ENCODE measurements at places on chromosomes 5 and 9.

- DNase-seq, result no peak
Observed at GRCh38 chr5:139642891-139643871, 5.0 kb upstream of the CXXC5 start.

- DNase-seq, result no peak
Observed at GRCh38 chr5:97076098-97076497, 66.3 kb downstream of the LIX1 start.

GRCh38 chr5:67935908-67936566, 279.5 kb upstream of the PIK3R1 start:
- DNase-seq, result no peak

- DNase-seq, result no peak
Observed at GRCh38 chr5:154694159-154694558, 61.0 kb upstream of the LARP1 start.

DNA sequence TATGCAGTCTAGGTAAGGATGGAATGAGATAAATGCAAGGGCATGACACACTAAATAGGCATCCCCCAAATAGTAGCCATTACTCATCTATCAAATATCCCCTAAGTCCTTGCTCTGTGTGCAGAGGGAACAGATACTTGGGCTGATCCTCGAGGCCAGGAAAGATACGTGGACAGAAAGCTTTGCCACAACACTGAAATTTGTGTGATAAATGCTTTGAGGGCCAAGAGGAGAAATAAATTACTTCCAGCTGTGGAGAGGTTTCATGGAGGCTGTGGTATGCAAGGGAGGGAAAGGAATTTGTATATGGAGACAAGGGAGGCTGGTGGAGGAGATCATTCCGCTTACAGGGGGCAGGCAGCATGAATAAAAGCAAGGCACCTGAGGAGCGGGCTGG, 18.5 kb downstream of the ATOX1 start:
- no peak for DNase-seq

DNA sequence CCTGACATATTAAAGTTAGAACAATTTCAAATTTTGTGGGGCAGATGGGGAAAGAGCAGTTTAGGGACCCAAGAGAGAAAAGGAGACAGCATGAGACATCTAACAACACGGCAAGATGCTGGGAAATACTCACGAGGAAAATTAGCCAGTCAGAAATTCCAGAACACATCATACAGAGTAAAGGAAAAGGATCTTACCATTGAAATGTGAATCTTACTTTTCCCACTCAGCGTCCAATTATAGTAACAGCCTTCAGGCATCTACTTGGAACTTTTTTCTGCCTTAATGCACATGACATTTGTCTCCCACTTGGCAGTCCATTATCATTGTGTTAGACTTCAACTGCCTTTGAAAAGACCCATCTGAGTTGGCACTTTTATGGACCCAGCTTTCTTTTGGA, 189.7 kb upstream of the SLC27A6 start:
- DNase-seq, result no peak

- peak; percentile 45 for DNase-seq
Observed at GRCh38 chr5:179607160-179607931, 16.1 kb downstream of the HNRNPH1 start.

DNA sequence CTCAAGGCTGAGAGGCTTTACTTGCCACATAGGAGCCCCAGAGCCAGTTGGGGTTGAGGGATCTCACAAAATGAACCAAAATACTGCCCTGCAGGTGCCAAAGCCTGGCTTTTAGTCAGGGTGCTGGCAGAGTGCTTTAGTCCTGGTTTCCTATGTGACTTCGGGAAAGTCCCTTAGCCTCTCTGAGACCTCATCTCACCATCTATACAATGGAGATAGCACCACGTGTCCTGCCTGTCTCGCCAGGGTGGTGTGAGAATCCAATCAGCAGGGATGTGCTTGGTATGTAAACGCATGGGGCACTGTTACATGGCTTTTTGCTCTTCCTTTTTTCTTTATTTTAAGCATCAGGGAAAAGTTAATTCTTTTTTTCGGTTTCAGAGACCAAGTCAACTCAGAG, 68.3 kb downstream of the SHB start:
- DNase-seq, result no peak

GRCh38 chr9:137960496-137960895, 82.9 kb downstream of the CACNA1B start:
- no peak for DNase-seq

GRCh38 chr5:173015192-173015591, 31.6 kb downstream of the ATP6V0E1 start:
- no peak for DNase-seq

GRCh38 chr5:124401476-124402143, 344.8 kb downstream of the ZNF608 start:
- DNase-seq, result no peak

DNA sequence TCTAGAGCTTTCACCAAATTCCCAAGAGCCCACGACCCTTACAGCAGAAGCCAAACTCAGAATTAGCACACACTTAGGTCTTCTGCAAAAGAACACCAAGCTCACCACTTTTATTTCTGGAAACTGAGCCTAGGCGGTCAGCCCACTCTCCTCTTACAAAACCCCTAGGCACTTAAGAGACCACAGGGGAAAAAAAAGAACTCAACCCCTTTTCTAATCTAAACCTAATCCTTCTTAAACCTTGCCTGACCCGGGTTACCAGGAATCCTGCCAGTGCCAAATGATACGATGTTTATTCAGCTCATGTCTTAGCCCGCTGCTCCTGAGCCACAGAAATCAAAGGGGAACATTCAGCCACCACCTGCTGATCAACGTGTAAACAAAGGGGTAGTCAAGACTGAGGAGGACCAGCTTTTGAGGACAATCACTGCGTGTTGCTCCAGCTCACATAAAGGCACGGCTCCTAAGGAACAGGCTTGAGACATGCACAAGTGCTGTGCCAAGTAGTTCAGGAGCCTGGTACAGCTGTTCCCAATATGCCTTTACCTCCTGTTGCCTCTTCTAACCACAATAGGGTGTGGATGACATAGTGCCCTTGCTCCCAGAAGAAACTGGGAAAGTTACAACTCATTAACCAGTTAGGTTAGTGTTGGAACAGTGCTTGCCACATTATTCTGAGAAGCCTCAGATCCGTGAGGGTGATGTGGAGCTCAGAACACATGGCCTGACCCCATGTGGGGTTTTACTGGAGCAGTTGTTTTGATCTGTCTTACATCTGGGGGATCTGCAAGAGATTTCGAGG, 49.3 kb downstream of the ZFAND5 start:
- peak; percentile 20 for DNase-seq

GRCh38 chr5:81852291-81853029, 101.6 kb upstream of the SSBP2 start:
- no peak for DNase-seq

DNA sequence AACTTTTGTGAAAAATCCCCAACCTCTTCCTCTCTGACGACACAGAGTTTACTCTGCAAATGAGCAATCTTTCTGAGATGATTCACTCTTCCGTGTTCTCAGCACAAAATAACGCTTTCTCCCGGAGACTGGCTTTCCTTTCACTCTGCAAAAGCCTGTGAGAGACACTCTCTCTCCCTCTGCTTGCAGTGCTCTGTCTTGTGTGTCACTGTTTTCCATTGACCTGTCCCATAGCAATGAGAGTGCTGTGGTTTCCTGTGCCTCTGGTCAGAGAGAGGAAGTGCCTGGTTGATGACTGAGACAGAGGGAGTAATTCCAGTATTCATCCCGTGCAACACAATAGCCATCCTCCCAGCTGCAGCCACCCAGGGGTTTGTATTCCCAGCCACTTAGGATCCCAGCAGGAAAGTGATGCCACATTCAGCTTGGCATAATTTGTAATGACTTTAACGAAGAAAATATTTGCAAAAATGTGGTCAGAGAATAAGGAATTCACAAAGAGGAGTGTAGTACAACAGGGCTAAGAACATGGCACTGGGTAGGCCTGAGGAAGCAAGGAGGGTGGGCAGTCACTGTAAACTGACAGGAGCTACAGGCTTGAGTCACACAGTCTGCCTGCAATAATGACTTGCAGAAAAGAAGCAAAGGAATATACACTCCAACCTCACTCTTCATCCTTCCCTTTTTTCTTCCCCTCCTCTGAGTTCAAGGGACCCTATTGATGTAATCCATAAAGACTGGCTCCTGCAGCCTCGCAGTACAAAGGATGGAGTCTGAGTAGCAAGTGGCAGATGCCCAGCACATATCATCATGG, 463.5 kb upstream of the RGMB start:
- DNase-seq, result peak; percentile 19

DNA sequence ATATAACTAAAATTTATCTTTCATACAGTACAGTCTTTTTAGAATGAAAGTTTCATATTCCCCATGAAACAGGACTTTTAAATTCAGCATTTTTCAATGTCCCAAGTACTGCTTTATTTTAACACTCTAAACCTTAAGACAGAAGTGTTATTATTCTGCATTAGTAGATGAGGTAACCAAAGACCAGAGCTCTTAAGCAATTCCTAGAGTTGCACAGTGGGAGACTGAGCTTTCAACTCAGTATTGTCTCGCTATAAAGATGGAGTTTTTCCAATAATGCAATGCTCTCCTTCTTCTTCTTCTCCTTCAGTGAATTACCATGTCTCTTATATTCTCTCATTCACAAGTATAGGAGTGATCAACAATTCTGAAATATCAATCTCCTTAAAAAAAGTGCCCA, 479.7 kb downstream of the CETN3 start:
- no peak for DNase-seq

GRCh38 chr9:118088090-118088489, 383.9 kb downstream of the TLR4 start:
- no peak for DNase-seq

GRCh38 chr5:23419115-23419514, 88.3 kb upstream of the PRDM9 start:
- DNase-seq, result no peak

GRCh38 chr9:112443200-112443599, 43.4 kb upstream of the KIAA1958 start:
- DNase-seq, result no peak

DNA sequence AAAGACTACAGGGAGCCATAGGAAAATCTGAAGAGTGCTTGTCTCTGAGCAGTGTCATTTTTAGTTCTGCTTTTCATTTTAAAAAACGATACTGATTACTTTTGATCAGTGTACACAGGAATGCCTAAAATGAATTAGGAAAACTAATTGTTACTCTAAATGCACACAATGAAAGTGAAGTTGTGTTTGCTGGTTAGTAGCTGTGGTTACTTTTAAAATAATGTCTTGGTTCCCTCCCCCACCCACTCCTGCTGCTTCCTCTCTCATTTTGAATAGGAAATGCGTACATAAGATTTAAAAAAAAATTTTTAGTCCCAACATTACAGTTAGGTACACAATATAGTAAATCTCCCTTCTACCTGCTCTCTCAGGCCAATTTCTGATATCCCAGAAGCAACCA, 47.5 kb upstream of the PLPP1 start:
- no peak for DNase-seq

- DNase-seq, result no peak
Observed at GRCh38 chr9:127763918-127764384, 14.5 kb downstream of the SH2D3C start.

DNA sequence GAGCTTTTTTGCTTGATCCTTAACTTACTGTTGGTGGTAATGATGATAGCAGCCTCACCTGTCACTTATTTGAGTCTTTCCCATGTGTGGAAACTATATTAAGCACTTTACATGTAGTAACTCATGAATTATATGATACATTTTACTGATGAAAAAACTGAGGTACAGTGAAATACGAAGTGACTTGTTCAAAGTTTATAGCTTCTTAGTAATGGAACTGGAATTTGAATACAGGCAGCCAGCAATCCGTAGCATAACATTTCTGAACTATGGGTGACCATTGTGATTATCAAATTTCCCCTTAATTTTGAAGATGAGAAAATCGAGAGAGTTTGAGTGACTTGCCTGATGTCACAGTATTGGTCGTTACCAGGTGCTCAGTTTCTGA, 17.3 kb downstream of the SCAMP1 start:
- DNase-seq, result no peak

- DNase-seq, result no peak
Observed at GRCh38 chr5:174844971-174845370, 120.6 kb downstream of the MSX2 start.

- no peak for DNase-seq
Observed at GRCh38 chr5:10559871-10560270, 4.0 kb upstream of the ANKRD33B start.

DNA sequence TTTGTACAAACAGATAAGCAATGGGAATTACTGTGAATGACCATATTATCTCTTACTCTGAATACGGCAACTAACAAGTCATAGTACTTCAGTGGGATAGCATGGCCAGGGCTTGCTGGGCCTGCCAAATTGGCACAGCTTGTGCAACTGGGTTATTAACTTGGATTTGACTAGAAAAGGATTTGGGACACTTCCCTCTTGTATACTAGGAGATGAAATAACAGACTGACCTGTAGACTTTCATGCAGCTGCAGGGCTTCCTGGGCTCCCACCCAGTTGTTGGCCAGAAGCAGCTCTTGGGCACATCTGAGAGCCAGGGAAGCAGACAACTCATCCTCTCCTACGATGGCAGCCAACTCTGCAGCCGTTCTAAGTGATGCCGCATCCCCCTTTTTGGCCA, 39.8 kb downstream of the CNOT8 start:
- DNase-seq, result no peak

GRCh38 chr9:101795147-101795546, 56.7 kb upstream of the GRIN3A start:
- DNase-seq, result no peak

- no peak for DNase-seq
Observed at GRCh38 chr5:136840601-136841000, 475.3 kb upstream of the TRPC7 start.

- no peak for DNase-seq
Observed at GRCh38 chr9:73024601-73025034, 71.8 kb upstream of the ALDH1A1 start.

GRCh38 chr9:16247188-16247875, 623.1 kb downstream of the BNC2 start:
- DNase-seq, result no peak

- peak; percentile 48 for DNase-seq
Observed at GRCh38 chr5:50440651-50441492, at the start of gene EMB. TSS of gene EMB (minus strand) at chr5:50441288. CDS start at chr5:50441151, 137 bp downstream.

GRCh38 chr5:169695919-169696490, 58.9 kb downstream of the DOCK2 start:
- DNase-seq, result no peak

DNA sequence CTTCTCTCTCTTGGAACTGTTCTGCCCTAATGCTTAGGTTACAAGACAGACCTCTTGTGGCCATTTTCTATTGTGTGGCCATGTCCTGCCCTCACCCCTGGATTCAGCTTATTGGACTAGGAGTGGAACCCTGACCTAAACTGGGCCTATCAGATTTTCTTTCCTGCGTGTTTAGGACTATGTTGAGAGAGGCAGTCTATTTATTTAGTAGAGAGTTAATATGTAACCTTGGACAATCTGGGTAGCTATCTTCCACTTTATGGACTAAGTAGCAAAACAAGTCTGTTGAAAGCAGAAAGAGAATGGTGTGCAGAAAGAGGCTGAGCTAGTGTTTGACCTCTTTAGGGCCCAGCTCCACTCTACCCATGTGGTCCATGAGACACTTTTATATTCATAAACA, 82.6 kb upstream of the SMIM32 start:
- no peak for DNase-seq

- DNase-seq, result no peak
Observed at GRCh38 chr9:131960311-131960710, 119.4 kb downstream of the MED27 start.
